GM23248 (cell line): ENCODE measurements at places on chromosomes 13 and 19. TPM values are rescaled to one million over a fixed set of nuclear protein-coding genes. Genes with fewer than 3 reads are reported as not detected.

MTRF1 gene
- total RNA-seq, result 10.5 and 17.1 TPM in 2 replicates

BRSK1 gene
- 1.9 and 11.9 TPM in 2 replicates for total RNA-seq

KRTDAP gene
- total RNA-seq, result not detected in 2 replicates

DNA sequence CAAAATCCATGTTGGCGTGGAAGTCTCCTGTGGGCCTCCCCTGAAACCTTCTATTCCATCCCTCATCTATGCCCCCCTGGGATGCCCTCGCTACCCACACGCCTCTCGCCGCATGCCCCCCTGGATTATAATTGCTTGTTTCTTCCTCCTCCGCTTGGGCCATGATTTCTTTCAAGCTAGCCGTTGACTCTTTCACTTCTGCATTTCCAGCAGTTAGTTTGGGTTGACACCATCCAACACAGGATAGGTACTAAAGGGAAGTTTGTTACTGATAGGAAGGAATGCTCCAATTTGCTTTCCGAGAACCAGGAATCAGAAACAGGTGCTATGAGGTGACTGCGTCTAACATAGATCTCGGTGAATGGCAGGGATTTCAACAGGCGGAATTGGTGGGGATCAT is 7.7 kb upstream of the SLC25A15 start:
- no peak overlapping the region for H3K27ac ChIP-seq
- no peaks in the 10 kb centered on the region for H3K27me3 ChIP-seq
- H3K36me3 ChIP-seq, result no peaks in the 10 kb centered on the region

- H3K36me3 ChIP-seq, result 0 out of 2 replicates have a peak, but pooled peaks cover 5% of the 10 kb centered on the region
- H3K27ac ChIP-seq, result no peak overlapping the region
These were observed 1.5 kb downstream of the NEK5 start for GRCh38 chr13:52127378-52127777.

- no peaks in the 10 kb centered on the region for H3K4me1 ChIP-seq
- DNase-seq, result no peak
- no peak overlapping the region for H3K4me3 ChIP-seq
- no peak overlapping the region for H3K27ac ChIP-seq
- H3K27me3 ChIP-seq, result 0 out of 2 replicates have a peak, but pooled peaks cover 4% of the 10 kb centered on the region
These were observed 44.4 kb downstream of the SOX1 start for GRCh38 chr13:112111239-112111857.

GRCh38 chr13:91154558-91155353 is 192.7 kb upstream of the MIR17HG start:
- DNase-seq, result no peak
- no peak overlapping the region for H3K27ac ChIP-seq
- no peaks in the 10 kb centered on the region for H3K27me3 ChIP-seq
- no peak overlapping the region for H3K4me3 ChIP-seq

- no peaks in the 10 kb centered on the region for H3K36me3 ChIP-seq
- no peak overlapping the region for H3K27ac ChIP-seq
- no peak for DNase-seq
- no peak overlapping the region for H3K4me3 ChIP-seq
These were observed 1.8 kb upstream of the CEACAM16 start for GRCh38 chr19:44696939-44697669.

GRCh38 chr13:41788552-41788951 is 172.4 kb downstream of the VWA8 start:
- no peak for DNase-seq
- H3K4me1 ChIP-seq, result peaks cover 19% of the 10 kb centered on the region
- no peak overlapping the region for H3K4me3 ChIP-seq
- no peaks in the 10 kb centered on the region for H3K27me3 ChIP-seq

DNA sequence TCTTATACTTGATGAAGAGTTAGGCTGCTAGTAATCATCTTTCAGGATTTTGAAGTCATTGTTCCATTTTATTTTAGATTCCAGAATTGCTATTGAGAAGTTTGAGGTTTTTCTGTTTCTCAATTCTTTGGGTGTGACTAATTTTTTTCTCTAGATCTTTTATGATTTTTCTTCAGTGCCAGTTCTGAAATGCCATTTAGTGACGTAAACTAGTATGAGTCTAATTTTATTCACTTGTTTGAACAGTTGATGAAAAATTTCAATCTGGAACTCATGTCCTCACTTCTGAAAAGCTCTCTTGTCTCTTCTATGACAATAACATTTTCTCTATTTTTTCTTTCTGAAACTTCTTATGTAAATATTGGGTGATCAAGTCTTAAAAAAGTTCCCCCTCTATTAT is 188.5 kb upstream of the HTR2A start:
- H3K36me3 ChIP-seq, result no peaks in the 10 kb centered on the region
- H3K4me1 ChIP-seq, result peaks cover 31% of the 10 kb centered on the region
- H3K27me3 ChIP-seq, result no peaks in the 10 kb centered on the region
- peak overlapping the region; percentile 28 for H3K27ac ChIP-seq
- no peak overlapping the region for H3K4me3 ChIP-seq

- DNase-seq, result no peak
- H3K27ac ChIP-seq, result no peak overlapping the region
- no peak overlapping the region for H3K4me3 ChIP-seq
- H3K27me3 ChIP-seq, result no peaks in the 10 kb centered on the region
- H3K4me1 ChIP-seq, result no peaks in the 10 kb centered on the region
- H3K36me3 ChIP-seq, result no peaks in the 10 kb centered on the region
These were observed 298.7 kb downstream of the RFC3 start for GRCh38 chr13:34116651-34117050.

GRCh38 chr19:27962264-27962663 is 1250.7 kb downstream of the UQCRFS1 start:
- no peaks in the 10 kb centered on the region for H3K4me1 ChIP-seq
- DNase-seq, result no peak
- H3K4me3 ChIP-seq, result no peak overlapping the region
- no peak overlapping the region for H3K27ac ChIP-seq

GRCh38 chr19:567296-567900 is 5.0 kb upstream of the BSG start:
- H3K4me1 ChIP-seq, result 0 out of 2 replicates have a peak, but pooled peaks cover 3% of the 10 kb centered on the region
- H3K36me3 ChIP-seq, result no peaks in the 10 kb centered on the region
- no peaks in the 10 kb centered on the region for H3K27me3 ChIP-seq
- no peak overlapping the region for H3K27ac ChIP-seq
- no peak for DNase-seq

GRCh38 chr19:1857648-1858326 is 5.6 kb downstream of the KLF16 start:
- H3K4me3 ChIP-seq, result peak overlapping the region; percentile 66
- no peaks in the 10 kb centered on the region for H3K27me3 ChIP-seq
- peaks cover 39% of the 10 kb centered on the region for H3K4me1 ChIP-seq
- peak overlapping the region; percentile 93 for H3K27ac ChIP-seq
- no peak for DNase-seq
- H3K36me3 ChIP-seq, result no peaks in the 10 kb centered on the region

- DNase-seq, result peak; percentile 19
- H3K27me3 ChIP-seq, result no peaks in the 10 kb centered on the region
- no peaks in the 10 kb centered on the region for H3K36me3 ChIP-seq
- H3K27ac ChIP-seq, result no peak overlapping the region
These were observed 27.2 kb downstream of the RCBTB2 start for GRCh38 chr13:48505597-48506091.

DNA sequence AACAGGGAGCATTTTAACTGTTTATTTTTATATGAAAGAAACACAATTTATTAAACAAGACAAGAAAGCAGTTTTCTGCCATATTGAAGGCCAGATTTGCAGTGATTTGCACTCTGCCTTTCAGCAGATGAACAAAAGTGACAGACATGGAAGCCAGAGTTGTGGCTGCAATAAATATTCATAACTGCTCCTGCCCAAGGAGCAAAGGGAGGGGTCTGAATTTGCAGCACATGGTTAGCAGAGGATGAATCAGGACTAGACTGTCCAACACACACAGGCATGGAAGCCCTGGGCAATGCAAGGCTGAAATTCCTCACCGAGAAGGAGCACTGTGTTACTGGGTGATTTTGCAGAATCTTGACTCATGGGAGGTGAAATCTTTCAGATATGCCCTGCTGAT is 418.2 kb downstream of the DCT start:
- peaks cover 56% of the 10 kb centered on the region for H3K4me1 ChIP-seq
- H3K4me3 ChIP-seq, result no peak overlapping the region
- H3K36me3 ChIP-seq, result no peaks in the 10 kb centered on the region
- peak; percentile 81 for DNase-seq
- H3K27ac ChIP-seq, result peak overlapping the region; percentile 35

DNA sequence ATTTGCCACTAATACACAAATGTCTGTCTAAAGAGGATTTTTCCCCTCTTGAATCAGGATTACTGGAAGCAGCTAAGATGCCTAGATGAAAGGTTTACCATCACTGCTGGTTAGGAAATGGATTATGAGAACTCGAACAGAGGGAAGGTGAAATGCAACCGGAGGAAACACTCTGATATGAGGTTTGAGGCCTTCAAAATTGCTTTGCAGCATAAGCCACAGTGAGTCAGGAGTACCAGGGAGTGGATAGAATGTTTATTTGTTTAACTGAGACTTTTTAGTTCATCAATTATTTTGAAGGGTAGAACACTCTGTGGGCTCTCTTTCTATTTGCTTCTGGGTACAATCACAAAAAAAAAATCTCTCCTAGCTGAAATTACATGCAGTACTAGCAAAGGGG is 18.1 kb downstream of the CDADC1 start:
- H3K4me1 ChIP-seq, result no peaks in the 10 kb centered on the region
- peaks cover 22% of the 10 kb centered on the region; the same call in 1 of the 2 replicates for H3K36me3 ChIP-seq
- DNase-seq, result peak; percentile 6
- no peak overlapping the region for H3K27ac ChIP-seq

GRCh38 chr13:19726611-19727010 is 56.1 kb downstream of the PSPC1 start:
- DNase-seq, result peak; percentile 28
- H3K4me3 ChIP-seq, result no peak overlapping the region
- H3K27ac ChIP-seq, result no peak overlapping the region
- H3K27me3 ChIP-seq, result no peaks in the 10 kb centered on the region
- H3K36me3 ChIP-seq, result peaks cover 27% of the 10 kb centered on the region

- no peaks in the 10 kb centered on the region for H3K36me3 ChIP-seq
- H3K4me1 ChIP-seq, result no peaks in the 10 kb centered on the region
- no peak for DNase-seq
- peaks cover 11% of the 10 kb centered on the region for H3K27me3 ChIP-seq
- no peak overlapping the region for H3K4me3 ChIP-seq
These were observed 19.5 kb downstream of the CCDC70 start for GRCh38 chr13:51881296-51881695.

DNA sequence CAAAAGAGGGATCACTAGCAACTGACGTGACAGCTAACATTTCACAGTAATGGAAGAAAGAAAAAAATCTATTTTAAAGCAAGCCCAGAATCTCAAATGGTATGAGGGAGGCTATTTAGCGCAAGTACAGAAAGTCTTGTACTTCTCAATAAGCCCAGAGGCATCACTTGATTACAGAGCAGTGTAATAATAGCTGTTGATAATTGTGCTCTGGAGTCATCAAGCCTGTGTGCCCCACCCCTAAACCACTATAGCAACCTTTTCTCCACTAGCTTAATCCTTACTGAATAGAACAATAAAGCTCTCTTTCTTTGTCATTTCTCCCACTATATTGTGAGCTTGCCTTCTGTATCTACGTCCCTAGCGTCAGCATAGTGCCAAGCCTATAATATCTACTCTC is 56.6 kb downstream of the FREM2 start:
- no peaks in the 10 kb centered on the region for H3K36me3 ChIP-seq
- H3K4me3 ChIP-seq, result no peak overlapping the region
- no peaks in the 10 kb centered on the region for H3K4me1 ChIP-seq
- H3K27me3 ChIP-seq, result peaks cover 3% of the 10 kb centered on the region; the same call in 1 of the 2 replicates
- no peak for DNase-seq
- H3K27ac ChIP-seq, result no peak overlapping the region

DNA sequence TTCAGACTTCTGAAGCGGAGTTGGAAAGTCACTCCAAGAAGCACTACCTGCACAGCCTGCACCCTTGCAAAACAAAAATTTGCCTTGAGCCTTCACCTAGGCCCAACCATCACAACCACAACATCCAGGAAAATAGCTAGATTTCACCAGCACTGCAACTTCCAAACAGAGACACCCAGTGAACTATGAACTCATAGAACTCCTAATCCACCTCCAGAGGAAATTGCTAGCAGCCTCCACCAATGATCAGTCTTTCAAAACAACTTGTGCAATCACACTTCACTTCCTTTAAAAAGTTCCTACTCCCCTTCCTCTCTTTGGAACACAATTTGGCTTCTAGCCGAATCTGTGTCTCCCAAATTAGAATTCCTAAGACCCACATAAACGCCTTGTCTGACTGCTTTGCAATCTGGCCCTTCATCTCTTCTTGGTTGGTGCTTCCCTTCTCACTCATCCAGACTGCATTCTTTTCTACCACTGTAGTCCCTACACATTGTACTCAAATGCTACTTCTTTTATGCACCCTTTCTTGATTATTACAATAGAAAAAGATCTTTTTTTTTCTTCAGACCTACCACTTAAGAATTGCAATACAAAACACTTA is 489.2 kb upstream of the ARGLU1 start:
- no peak for DNase-seq
- no peaks in the 10 kb centered on the region for H3K4me1 ChIP-seq
- no peak overlapping the region for H3K4me3 ChIP-seq
- H3K27me3 ChIP-seq, result no peaks in the 10 kb centered on the region

- no peaks in the 10 kb centered on the region for H3K27me3 ChIP-seq
- peaks cover 11% of the 10 kb centered on the region; the same call in 1 of the 2 replicates for H3K36me3 ChIP-seq
- peak; percentile 81 for DNase-seq
- H3K27ac ChIP-seq, result no peak overlapping the region
These were observed 24.6 kb downstream of the SPC24 start for GRCh38 chr19:11130824-11131455.
